Sciatic nerve (tissue), 2 donors: ENCODE measurements at places on chromosomes 2 and 18.
A peak's percentile ranks its signal among the peaks of the same experiment; 100 is the strongest.

- no peak for DNase-seq
These were observed 189.8 kb upstream of the NABP1 start for GRCh38 chr2:191488135-191488534.

DNA sequence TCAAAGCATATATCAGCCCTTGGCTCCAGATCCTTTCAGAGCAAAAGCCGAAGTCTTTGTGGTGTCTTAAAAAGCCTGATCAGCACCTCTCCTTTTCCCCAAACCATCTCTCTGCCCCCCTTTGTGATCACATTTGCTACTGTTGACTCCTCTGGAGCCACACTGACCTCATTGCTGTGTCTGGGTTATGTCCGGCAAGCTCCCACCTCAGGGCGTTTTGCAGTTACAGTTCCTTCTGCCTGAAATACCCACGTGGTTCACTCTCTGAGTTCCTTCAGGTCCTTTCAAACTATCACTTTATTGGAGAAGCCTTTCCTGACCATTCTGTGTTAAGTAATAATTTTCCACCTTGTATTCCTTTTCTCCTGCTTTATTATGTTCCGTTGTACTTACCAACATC is 11.8 kb downstream of the C2orf69 start:
- DNase-seq, result no peak

- no peak for DNase-seq
These were observed 45.4 kb upstream of the SMIM21 start for GRCh38 chr18:75472906-75473305.

DNA sequence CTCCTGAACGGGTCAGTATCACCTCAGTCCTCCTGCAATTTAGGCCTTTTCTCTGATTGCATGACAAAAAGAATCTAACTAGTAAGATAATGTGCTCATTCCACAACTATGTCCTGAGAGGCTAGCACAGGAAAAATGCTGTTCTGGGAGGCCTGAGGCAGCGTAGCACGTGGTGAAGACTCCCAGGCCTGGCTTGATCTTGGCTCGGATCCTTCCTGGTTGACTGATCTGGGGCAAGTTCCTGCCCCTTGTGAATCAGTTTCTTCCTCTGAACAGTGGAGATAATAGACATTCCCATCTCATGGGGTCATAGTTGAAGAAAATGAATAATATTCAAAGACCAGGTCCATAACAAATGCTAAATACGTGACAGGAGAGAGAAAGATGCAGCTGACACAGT is 12.3 kb downstream of the FBLN7 start:
- no peak for DNase-seq

GRCh38 chr2:196290136-196290535 is 118.8 kb upstream of the STK17B start:
- DNase-seq, result no peak

GRCh38 chr2:45276914-45277313 is 267.7 kb upstream of the SIX2 start:
- no peak for DNase-seq

DNA sequence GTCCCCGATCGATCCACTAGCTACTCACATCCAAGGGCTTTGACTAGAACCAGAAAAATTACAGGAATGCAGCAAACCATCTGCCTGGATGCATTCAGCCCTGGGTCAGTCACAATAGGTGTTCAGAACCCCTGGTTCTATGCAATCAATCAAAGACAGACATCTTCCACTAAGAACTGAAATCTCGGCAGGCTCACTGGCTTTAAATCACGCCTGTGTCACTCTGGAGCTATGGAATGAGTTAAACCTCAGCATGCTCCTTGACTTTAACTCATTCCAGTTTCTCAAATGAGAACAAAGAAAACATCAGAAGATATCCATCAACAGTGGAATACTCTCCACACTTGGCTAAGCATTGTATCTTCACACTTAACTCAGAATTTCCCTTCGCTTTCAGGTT is 68.1 kb upstream of the SPTBN1 start:
- no peak for DNase-seq

GRCh38 chr2:239275044-239275685 is 125.7 kb downstream of the HDAC4 start:
- peak; percentile 88 for DNase-seq

DNA sequence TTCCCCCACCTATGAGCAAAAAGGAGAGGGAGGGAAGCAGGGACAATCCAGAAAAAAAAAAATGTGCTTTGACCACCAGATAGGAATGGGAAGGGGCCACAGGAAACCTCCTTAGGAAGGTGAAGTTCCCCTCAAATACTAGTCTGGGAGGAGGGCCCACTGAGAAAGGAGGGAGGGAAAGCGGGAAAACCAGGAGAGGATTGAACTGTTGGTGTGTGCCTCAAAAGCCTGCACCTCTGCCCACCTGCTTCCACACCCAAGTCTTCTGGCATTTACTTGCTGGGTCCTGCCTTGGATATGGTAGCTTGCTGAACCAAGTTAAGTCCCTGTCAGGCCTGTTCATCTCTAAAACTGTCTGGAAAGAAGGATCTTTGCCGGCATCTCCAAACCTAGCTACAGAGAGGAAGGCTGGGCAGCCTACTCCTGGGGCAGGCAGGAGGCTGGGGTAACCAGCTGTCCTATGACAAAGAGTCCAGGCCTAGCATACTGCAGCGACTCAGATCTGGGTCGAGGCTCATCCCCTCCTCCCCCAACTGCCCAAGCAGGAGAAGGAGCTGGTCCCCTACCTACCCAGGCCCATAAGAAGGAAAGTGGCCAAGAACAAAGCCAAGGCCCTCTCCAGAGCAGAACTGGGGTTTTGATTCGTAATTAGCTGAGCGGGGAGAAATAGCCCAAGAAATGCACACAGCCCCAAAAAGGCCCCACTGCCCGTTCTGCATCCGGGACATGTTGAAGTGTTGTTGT is 3.0 kb downstream of the EN1 start:
- no peak for DNase-seq

DNA sequence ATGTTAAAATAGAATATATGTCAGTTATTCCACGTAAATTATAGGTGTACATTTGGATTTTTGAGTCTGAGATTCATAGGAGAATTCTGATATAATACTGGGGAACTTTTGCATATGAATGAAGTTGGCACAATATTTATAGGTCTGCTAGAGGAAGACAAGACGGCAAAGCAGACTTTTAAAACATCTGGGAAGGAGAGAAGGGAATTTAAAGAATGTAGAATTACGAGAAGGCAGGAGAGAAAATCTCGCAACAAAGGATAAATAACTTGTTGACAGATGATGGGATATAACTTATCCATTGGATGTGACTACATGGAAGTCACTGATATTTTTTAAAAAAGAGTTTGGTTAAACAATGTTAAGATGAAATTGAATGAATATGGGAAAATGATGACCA is 615.6 kb downstream of the ERBB4 start:
- no peak for DNase-seq

GRCh38 chr2:101887328-101887727 is 104.4 kb upstream of the IL1R2 start:
- no peak for DNase-seq

DNA sequence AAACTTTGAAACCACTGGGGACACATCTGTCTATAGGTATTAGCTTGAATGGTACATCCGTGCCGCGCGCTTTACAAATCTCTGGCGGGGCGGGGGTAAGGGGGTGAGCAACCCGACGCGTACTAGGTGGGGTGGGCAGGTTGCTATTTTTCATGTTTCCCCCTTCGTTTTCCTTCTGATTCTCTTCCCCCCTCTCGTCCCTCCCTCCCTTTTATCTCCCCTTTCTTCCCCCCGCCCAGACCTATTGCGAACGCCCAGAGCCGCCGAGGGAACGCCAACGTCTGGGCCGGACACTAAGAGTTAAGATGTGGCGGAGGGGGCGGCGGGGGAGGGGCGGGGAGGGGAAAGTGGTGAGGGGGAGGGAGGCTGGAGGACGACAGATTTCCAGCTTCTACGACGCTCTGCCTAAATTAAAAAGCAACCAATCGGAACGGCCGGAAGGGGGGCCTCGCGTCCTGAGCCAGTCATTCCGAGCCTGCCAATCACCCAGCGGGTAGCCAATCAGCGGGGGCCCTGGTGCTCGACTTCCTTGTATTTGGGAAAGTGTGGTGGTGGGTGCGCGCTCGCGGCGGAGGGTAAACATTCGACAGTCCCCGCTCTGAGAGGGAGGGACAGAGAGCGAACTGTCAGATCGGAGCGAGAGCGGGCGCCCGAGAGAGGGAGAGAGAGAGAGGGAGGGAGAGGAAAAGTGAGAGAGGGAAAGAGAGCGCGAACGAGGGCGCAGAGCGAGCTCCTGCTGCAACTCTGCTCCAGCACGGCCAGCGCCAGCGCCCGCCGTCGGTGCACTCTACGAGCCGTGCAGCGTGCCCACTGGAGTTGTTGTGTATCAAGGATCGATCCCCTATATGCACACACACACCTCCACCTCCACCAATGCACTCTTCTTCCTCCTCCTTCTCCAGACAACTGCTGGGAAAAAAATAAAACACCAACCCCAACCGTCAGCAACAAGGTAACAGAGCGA is at the start of gene POU3F3:
Gene POU3F3, plus strand, starts transcription at position 582 of the 964 bp plus-strand sequence. CDS start 1,396 bp downstream, outside the sequence.
- no peak for DNase-seq

DNA sequence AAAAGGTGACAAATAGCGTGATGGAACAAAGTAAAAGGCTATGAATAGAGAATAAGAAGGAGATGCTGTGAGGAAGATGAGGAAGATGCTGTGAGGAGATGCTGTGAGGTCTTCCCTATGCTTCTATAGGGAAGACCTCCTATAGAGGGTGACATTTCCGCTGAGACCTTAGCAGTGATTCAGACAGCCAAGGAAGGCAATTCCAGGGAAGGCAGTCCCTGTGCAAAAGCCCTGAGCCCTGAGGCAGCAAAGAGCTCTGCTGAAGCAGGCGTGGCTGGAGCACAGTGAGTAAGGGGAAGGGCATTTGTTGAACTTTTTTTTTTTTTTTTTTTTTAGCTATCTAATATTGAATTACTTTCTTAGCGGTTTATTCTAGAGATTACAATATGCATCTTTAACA is 142.7 kb upstream of the FOSL2 start:
- DNase-seq, result no peak

- DNase-seq, result no peak
These were observed 224.8 kb downstream of the NEDD4L start for GRCh38 chr18:58268849-58269248.

DNA sequence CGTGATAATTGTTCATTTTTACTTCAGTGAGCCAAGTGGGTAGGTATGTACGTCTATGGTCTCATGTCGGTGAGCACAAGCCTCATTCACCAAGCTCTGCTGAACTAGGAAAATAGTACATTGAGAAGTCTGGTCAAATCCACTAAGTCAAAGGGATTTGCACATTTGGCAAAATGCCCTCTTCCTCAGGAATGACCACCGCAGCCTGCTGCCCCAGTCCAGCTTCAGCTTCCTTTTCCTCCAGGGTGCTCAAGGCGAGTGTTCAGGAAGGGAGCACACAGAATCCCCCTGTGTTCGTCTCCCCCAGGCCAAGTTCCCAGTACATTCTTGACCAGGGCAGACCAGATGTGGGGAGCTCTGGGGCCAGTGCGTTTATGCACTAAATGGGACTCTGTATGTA is 23.0 kb downstream of the TCF7L1 start:
- no peak for DNase-seq

GRCh38 chr2:29803537-29803936 is 117.8 kb downstream of the ALK start:
- no peak for DNase-seq

DNA sequence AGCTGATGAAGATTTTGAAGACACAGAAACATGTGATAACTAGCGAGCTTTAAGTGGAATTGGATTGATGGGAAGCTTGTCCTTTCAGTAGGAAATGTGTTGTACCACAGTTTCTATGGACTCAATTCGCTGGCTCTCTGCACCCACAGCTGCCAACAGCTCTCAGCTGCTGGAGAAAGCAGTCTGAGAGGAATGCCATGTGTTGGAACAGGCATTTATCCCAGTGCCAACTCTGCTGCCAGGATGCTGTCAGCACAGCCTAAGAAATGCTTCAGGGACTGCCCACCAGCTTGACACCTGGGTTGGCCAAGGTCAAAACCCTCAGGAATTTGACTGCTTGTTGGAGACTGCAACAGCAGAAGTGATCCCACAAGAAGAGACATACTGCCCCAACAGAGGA is 193.0 kb upstream of the THSD7B start:
- no peak for DNase-seq

DNA sequence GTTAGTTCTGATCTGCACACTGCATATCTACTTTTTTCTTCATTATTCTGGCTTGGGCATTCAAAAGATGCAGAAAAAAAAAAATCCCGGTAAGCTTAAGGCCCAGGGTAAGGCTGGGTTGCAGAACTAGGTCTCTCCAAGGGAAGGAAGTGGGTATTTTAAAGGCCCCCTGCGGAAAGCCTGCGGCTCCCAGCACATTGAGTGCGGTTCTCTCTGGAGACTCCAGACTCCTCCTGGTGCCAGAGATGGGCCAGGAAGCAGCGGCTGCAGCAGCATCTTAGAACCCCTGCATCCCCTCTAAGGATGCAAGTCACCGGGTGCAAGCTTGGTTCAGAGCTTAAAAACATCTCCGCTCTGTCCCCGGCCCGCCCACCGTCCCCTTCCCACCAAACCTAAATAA is 49.5 kb downstream of the TGIF1 start:
- no peak for DNase-seq

DNA sequence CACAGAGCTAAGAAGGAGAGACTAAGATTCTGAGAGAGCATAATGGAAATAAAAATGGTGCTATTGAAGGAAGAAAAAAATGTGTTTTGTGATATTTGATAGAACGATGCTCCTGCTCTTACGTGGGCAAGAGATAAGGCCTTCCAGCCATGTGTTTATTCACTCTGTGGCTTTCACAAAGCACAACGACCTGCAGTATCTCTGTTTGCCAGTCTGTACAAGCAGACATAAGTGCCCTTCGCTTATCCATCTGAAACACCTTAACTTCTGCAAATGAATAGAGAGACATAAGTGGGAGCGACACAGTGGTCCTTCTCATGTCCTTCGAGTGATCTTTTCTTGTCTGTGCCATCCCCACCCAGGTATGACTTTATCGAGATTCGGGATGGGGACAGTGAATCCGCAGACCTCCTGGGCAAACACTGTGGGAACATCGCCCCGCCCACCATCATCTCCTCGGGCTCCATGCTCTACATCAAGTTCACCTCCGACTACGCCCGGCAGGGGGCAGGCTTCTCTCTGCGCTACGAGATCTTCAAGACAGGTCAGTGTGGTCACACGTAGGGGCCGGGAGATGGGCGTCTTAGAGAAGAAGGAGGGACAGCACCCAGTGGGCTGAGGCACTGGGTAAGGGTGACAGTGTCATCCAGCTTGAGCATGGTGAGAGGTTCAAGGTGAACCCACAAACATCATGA is 33.7 kb downstream of the NRP2 start:
- DNase-seq, result no peak

- DNase-seq, result no peak
These were observed 14.2 kb downstream of the NIFK start for GRCh38 chr2:121722479-121722878.

DNA sequence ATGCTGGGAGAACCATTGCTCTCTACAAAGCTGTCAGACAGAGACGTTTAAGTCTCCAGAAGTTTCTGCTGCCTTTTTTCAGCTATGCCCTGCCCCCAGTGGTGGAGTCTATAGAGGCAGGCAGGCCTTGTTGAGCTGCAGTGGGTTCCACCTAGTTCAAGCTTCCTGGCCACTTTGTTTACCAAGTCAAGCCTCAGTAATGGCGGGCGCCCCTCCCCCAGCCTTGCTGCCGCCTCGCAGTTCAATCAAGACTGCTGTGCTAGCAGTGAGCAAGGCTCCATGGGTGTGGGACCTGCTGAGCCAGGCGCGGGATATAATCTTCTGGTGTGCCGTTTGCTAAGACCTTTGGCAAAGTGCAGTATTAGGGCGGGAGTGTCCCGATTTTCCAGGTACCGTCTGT is 52.7 kb upstream of the SCYGR2 start:
- no peak for DNase-seq
